ENCODE measurements at places on chromosomes 13 and 19.

DNA sequence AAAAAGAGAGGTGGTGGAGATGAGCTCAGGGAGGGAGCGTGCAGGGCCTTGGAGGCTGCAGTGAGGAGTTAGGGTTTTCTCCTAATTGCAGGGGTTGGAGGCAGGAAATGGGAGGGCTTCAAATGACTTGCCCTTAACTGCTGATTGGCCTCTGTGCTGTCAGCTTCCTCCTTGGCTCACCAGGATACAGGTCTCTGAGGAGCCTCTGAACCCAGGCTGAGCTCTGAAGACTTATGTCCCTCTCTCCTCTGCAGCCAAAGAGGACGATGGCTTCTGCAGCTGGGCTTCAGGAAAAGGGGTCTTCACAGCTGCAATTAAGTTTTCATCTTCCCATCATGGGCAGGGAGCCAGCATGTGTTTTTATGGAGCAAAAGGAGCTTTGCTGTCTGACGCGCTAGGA lies 6.7 kb upstream of the RANBP3 start:
- no peak for DNase-seq

- peak; percentile 46 for DNase-seq
Observed at GRCh38 chr13:76792731-76793347, 93.4 kb downstream of the KCTD12 start.

- no peak for DNase-seq
Observed at GRCh38 chr19:5154799-5155426, 185.7 kb downstream of the PTPRS start.

DNA sequence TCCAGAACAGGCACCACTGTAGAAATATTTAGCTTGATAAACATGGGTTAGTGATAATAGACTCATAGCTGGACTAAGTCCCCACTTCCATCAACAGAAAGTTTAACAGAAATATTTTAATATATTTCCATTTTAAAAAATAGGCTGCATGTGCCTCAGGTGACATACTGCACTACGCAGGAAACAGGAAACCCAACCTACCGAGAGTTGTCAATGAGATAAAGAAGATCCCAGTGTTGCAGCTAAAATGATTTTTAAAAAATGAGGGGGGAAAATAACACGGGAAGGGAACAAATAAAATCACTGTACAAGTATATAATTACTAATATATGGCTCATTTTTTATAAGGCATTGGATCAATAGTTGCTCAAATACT lies 154.8 kb downstream of the TBC1D4 start:
- no peak for DNase-seq

GRCh38 chr19:15780610-15781418 lies 6.6 kb upstream of the OR10H5 start:
- DNase-seq, result no peak

GRCh38 chr19:45428384-45429231 lies 4.9 kb upstream of the ERCC1 start:
- no peak for DNase-seq

Data from putamen (tissue), 1 donor.